ENCODE measurements at places on chromosomes 6 and 20.

DNA sequence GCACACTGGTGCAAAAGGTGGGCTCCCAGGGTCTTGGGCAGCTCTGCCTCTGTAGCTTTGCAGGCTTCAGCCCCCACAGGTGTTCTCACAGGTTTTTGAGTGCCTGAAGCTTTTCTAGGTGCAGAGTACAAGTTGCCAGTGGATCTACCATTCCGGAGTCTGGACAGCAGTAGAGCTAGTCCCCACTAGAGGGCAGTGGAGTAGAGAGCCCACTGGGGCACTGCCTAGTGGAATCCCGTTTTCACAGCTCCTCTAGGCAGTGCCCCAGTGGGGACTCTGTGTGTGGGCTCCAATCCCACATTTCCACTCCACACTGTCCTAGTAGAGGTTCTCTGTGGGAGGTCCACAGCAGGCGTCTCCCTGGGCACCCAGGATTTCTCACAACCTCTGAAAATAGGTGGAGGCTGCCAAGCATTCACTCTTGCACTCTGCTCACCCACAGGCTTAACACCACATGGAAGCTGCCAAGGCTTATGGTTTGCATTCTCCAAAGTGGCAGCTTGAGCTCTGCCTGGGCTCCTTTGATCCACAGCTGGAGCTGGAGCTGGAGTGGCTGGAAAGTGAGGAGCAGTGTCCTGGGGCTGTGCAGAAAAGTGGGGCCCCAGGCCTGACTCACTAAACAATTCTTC, 86.3 kb upstream of the PROKR2 start:
- DNase-seq, result peak; percentile 7

GRCh38 chr6:46882645-46883044, 39.1 kb downstream of the ADGRF5 start:
- DNase-seq, result no peak

DNA sequence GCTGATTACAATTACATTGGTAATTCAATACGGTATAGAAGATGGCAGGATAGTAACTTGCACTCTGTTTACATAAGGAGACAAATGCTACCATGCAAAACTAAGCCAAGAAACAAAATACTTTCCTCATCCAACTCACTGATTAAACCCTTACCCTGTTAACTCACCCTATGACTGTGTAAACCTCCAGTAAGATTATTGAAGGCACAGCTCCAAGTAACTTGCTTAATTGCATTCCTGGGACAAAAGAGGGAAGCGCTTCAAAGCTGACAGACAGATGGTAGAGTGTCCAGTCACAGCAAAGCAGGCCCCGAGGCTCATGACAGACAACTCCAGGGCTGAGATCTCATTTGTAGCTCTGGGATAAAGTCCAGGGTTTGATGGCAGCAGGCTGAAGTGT, 6.9 kb upstream of the KIF16B start:
- no peak for DNase-seq

DNA sequence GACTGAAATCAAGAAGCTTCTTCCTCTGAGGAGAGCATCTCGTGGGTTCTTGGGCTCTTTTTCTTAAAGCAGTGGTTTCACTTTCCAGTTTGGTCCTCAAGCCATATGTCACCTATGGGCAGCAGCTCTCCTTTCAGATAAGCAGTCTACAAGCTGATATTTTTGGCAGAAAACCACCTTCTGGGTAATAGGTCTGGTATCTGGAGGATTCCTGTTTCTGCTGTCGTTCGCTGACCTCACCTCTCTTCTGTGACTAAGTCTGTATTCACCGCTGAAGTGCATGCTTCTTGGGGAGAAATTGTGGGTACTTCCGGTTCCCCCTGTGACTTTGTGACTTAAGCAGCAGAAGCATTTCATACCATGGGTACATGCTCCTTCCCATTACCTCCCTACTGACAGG, 193.6 kb downstream of the EDN1 start:
- DNase-seq, result no peak

- no peak for DNase-seq
Observed at GRCh38 chr6:25963426-25964123, 973 bp downstream of the TRIM38 start.

DNA sequence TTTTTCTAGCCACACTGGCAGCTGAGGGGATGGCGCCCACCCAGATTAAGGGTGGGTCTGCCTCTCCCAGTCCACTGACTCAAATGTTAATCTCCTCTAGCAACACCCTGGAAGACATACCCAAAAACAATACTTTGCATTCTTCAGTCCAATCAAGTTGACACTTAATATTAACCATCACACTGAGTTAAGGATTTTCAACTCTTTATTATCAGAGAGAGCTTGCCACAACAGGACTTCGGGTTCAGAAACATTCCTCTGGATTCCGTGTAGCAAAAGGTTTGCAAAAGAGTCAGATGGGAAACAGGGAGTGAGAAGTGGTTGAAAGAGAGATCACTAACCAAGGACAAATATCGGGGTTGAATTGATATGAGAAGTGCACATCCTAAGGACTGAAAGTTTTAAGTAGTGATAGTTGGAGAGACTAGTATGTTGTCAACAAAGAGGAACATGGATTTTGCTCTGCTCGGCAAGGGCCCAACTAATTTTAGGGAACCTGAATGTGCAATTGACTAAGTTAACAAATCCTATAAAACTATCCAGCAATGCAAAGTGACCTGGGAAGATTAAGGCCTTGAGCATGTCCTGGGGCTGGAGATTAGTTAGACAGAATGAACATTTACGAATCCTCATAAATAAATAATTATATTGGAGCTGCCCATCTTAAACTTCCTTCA, 137.0 kb upstream of the TENT5A start:
- no peak for DNase-seq

DNA sequence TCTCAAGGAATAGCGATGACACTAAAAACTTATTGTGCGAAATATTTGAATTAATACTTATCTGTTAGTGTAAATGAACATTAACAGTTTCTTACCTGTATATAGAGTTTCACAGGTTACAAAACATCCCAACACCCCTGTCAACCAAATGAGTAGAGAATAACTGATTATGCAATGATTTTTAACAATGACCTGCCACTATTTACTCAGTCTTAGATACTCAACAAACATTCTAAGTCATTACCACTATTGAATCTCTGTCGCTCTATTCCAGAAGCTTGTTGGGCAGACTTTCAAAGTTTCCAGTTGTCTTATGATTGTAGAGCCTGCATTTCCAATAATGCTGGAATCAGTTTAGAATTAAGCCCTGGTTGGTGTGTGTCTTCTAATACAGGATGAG, 85.5 kb downstream of the RNF182 start:
- DNase-seq, result no peak

- no peak for DNase-seq
Observed at GRCh38 chr6:154721460-154721859, 11.8 kb upstream of the SCAF8 start.

DNA sequence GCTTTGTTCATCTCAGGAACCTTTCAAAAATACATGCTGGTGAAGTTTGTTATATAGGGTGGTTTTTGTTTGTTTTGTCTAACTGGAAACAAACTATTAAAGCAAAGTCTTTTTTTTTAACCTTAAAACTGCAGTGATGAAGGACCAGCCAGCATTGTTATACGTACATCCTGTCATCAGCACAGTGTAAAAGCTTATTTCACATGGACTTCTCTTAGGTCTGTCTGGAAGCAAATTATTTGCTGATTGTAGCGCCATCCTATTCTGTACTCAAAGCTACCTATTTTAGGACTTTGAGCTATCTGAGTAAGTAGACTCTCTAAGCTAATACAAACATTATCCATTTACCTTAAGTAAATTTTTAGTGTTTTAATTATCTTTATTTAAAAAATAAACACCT, 61.7 kb downstream of the SNX9 start:
- no peak for DNase-seq

- no peak for DNase-seq
Observed at GRCh38 chr6:23522792-23523547, 603.0 kb upstream of the NRSN1 start.

DNA sequence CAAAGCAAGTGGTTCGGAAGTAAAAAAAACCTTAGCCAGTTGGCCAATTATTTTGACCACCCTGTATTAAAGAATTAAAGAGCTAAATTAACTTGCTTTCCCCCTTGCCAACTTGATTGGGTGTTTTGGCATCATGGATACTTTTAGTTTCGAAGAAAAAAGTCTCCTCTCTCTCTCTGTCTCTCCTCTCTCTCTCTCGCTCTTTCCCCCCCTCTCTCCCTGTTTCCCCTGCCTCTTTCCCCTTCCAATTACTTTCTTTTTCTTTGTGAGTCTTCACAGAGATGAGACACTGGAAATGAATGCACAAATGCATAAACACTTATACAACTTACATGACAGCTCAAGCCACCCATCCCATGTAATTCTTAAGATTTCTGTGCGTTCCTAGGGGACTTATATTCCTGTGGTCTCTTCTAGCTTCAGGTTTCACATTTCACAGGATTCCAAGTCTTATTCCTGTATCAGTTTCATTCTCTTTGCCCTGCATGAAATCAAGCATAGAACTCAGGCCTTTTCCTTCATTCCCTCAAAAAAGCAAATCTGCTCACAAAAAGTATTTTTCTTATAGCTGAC, 32.9 kb upstream of the EYA4 start:
- no peak for DNase-seq

DNA sequence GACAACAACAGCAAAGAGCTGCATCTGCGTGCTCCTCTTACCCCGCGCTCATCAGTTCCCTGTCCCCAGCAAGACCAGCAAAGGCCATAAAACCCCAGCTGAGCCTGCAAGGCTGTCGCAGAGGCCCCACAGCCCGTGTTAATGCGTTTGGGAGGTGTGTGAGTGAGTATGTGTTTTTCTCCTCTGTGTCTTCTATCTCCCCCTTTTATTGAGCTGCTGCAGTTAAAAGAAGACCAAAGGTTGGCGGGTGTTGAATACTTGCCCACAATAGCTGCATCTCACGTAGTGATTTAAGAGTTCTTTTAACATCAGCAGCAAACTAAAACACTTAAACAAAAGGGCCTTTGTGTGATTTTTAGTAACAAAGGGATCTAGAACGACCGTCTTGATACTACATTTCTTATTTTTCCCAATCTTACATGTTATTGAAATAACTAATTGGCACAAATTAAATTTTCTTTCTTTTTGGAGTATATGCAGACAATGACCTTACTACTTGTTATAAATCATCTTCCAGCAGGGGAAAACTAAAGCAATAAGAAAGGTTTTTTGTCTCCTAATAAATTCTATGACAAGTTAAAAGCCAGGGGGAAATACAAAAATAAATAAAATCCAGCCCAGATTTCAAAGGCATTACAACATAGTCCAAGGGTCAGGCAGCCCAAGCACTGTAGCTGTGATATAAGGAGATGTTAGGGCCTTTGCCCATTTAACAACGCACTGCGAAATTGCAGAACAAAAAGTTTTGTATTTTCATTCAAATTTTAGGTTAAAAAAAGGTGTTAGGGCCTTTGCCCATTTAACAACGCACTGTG, 27.2 kb upstream of the CNKSR3 start:
- no peak for DNase-seq

DNA sequence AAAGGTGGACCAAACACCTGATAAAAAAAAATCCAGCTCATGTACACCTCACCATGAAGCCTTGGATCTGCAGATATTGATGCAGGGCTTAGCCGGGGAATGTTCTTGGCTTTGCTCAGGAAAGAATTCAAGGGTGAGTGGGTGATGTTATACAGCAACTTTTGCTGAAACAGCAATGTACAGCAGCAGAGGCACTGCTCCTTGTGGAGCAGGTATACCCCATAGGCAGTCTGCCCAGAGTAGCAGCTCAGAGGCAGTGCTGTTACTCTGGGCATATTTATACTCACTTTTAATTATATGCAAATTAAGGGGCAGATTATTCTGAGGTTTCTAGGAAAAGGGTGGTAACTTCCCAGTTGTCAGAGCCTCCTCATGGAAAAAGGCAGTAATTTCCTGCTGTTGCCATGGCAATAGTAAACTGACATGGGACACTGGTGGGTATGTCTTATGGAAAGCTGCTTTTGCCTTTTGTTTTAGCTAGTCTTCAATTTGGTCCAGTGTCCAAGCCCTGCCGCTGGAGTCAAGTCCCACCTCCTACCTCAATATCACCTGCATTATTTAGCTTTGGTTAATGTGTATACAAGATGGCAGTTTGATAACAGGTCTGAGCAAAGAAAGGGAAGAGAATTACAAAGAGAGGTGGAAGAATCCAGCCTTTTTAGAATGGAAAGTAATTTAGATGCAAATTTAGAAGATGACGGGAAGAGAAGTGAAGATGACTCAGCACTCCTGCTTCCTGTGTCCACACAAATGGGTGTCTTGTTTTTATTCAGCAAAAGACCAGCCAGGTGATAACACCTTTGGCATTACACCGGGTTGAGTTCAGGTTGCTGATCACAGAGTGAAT, 110.1 kb upstream of the JAG1 start:
- DNase-seq, result no peak

GRCh38 chr6:170208182-170208601, 82.7 kb downstream of the DLL1 start:
- DNase-seq, result no peak

GRCh38 chr20:9149796-9150195, 80.9 kb downstream of the PLCB4 start:
- DNase-seq, result no peak

- no peak for DNase-seq
Observed at GRCh38 chr6:79421707-79422484, 115.3 kb downstream of the LCA5 start.

- no peak for DNase-seq
Observed at GRCh38 chr6:160000280-160000704, 31.4 kb downstream of the IGF2R start.

- DNase-seq, result no peak
Observed at GRCh38 chr6:40473026-40473425, 114.1 kb downstream of the LRFN2 start.

DNA sequence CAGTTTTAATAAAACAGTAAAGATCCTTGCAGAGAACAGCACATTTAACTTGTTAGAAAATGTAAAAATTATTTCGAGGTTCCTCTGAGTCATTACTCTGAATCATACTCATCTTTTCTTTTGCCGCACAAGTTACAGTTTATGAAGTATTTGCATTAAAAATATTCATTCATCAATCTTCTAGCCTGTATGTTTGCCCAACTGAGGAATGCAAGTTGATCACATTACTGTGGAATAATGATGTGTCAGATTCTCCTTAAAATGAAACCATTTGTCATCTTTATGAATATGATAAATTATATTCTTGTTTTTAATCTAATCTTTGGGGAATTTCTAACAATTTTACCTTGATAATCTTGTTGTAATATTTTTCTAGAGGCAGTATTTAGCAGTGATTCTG, 340.4 kb upstream of the OPRM1 start:
- no peak for DNase-seq

GRCh38 chr20:47529840-47530239, 28.2 kb downstream of the NCOA3 start:
- DNase-seq, result no peak

DNA sequence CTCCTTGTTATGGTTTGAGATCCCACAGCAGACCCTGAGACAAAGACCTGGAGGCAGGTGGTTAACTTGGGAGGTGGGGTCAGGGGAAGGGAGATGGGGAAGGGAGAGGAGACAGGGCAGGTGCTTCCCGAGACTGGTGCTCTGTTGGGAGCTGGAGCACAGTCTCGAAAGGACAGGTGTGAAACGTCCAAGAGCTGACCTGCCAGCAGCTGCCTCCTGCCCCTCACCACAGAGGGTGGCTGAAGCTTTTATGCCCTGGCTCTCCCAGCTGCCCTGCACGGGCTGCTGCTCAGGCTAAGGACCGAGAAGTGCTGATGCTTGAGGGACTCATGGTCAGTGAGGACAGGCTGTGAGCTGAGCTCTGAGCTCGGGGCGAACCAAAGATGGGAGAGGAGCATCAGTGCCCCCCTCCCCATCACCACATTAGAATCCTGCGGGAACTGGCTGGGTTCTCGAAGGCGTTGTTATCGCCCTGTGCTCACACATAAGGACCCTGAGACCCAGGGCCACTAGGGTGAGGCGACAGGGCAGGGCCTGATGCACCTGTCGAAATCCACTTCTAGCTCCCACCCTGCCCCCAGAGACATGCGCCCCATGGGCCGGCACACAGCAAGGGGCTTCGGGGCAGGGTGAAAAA, 25.3 kb upstream of the CD93 start:
- no peak for DNase-seq
